ENCODE measurements at places on chromosomes 3 and 15.
A peak's percentile ranks its signal among the peaks of the same experiment; 100 is the strongest.

DNA sequence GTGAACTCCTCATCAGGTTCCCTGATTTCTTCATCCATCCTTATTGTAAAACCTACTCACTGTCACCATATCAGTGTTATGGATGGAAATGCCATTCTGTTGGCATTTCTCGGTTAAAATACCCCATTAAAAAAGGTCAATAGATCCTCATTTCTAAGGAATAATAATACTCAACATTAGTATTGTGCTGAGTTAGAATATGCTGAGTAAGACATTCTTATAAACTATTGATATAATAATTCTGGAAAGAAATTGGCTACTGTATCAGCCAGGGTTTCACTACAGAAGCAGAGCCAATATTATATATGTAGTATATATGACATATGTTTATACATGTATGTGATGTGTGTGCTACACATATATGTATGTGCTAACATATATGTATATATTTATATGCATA lies 95.4 kb upstream of the KCNH8 start:
- no peak for DNase-seq

- DNase-seq: no peak
Observed at GRCh38 chr3:169695031-169695430, 31.5 kb upstream of the MECOM start.

- no peak for DNase-seq
Observed at GRCh38 chr3:138140940-138141339, 8.8 kb upstream of the A4GNT start.

DNA sequence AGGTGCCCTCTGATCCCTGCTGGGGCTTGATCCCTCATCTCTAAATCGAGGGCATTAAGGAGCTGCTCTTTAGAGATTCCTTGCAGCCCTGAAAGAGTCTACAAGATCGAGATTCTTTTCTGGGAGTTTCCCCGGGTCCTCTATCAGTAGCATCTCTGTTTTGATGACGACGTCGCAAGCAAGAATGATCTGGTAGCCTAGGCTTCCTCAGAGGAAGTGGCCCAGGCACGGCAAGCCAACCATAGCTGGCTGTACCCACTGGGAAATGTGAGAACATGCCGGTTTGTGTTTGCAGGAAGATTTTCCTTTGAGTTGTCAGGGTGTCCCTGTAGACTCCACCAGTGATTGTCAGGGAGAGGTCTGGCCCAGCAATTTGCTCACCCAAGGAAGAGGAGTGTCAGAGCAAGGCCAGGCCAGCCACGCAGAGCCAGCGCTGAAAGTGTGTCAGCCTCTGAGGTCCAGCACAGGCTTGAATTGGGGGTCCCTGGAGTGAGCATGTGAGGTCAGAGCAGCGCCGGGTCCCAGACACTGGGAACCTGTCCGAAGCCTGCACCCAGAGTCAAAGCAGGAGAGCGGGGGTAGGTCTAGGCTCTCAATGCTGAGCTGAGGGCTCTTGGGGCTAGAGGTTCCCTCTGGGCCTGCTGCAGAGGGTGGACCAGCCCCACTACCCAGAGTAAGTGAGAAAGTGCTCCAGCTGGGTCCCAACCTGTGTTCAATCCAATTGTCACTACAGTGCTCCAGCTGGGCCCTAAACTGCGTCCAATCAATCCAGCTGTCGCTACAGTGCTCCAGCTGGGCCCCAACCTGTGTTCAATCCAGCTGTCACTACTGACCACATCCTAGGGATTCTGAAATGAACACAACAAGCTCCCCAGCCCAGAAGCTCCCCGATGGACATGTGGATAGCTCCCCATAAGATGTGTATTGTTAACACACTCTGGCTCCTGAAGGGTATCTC lies 95.7 kb downstream of the CHDH start:
- DNase-seq: no peak

DNA sequence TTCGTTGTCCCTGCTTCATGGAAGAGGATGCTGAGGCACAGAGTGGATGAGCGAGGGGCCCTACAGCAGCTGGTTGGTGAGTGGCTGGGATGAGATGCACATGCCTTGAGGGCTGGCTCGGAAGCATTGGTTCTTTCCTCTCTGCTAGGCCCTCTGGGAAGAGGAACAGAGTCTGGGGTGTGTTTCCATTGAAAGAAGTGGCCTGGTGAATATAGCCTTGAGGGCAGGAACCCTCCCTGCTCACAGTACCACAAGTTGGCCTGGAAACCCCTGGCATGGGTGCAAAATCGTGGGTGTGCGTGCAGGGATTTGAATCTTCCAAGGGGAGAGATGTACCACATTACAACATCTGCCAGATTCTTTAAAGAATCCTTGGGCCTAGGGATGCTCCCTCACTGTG lies 37.6 kb upstream of the ANKRD34C start:
- DNase-seq: no peak

DNA sequence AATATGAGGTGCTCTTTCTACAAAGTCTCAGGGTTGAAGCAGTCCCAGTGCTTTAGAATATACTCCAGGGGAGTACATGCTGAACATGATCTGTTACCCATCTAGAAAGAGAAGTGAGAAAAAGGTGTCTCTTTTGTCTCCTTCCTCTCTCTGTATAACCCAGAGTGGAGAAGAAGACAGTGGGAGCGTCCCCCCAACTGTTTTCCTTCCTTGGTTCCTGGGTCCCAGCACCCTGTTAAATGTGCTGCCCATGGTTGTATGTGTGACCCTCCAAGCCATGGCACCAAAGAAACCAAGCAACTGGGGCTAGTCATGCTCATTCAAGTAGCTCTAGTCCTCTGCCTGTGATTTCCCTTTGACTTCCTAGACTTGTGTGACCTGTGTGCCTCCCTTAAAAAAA lies 683.7 kb downstream of the TBL1XR1 start:
- DNase-seq: no peak

DNA sequence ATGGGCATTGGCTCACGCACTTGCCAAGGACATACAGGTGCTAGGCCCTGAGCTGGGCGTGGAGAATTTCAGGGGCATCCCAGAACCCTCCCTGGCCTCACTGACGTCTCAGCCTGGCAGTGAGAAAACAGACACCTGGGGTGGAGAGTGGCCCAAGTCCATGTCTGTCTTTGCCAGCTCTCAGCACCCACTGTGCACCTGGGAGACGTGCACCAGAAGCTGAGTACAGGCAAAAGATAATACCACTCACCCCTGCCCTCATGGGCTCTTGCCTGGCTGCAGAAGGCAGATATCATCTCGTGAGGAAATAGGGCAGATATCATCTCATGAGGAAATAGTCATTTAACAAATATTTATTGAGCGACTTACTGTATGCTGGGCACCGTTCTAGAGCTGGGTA lies 8.0 kb downstream of the LOXL1 start:
- no peak for DNase-seq

DNA sequence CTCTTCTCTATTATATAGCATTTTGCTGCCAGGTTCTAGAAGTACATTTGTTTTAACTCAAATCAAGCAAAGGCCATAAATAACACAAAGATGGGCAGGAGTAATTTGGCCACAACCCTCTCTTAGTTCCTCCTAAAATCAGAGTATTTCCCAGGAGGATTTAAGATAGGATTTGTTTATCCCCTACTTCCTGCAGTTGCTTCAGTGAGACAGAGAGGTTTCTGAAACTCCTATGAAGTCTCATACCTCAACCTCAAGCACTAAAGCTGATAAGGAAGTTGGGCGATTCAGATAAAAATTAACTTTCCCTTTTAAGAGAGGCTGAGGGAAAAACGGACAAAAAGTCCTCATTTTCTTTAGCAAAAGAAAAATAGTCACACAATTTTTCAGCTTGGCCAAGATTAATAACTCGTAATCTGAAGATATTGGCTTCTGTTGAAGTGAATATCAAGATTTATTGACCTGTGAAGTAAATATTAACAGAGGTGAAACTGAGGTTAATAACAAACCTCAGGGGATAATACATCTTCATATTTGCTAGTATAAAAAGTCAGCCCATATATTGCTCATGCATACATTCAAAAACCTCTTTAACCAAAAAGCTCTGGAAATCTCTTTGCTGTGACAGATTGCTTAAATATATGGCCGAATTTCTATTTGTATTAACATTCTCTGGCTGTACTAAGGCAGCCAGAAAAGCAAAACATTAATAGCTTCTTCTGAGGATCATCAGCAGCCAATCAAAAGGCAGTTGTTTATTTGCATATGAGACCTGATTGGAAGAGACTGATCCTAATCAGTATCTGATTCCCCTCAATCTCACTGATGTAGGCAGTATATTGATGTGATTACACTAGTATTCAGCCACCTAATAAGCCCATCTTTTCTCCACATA lies 90.6 kb upstream of the GADL1 start:
- DNase-seq: peak; percentile 16
